ENCODE measurements at places on chromosomes 13 and 19.

DNA sequence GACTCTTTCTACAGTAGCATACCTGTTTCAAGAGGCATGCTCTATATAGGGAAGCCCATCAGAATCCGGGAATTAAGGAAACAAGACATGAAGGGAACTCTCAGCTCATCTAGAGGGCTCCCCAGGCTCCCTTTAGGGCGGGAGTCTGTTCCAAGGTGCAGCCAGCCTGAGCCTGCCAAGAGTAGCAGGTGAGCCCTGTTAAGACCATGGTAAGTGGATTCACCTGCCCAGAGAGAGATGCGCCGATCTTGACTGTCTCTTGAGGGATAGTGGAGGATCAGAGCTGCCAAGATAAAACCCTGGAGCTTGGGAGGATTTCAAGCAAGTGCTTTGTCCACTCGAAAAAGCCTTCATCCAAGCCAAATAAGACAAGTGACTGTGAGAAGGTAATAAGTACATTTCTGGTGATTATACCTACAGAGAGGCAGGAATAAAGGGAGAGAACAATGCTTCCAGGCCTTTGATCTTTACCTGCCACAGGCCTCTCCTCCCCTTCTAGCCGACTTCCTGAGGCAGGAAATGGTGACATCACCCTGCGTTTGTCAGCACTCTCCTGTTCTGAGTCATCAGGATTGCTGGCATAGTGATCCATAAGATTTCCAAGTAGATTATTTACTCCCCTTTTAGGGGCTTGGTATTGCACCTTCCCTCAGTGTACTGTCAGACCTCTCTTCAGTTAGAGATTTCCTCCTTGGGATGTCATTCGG, 31.5 kb downstream of the KLF5 start:
- no peak for DNase-seq

DNA sequence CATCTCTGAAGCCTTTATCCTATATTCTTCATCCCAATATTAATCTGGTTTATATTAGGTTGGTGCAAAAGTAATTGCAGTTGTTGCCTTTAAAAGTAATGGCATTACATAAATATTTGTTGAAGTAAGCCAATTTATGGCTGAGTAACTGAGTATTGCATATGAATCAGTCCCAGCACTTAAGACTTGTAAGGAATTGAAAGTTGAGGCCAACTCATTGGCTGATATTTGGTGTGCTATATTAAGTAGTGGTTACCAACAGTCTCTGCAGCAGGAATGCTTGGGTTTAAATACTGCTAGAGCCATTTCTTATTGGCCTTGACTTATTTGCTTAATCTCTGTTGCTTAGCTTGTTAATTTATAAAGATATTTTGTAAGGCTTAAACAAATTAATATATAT, 460.7 kb downstream of the GPC6 start:
- no peak for DNase-seq

GRCh38 chr13:83845106-83845505, 37.2 kb downstream of the SLITRK1 start:
- no peak for DNase-seq

DNA sequence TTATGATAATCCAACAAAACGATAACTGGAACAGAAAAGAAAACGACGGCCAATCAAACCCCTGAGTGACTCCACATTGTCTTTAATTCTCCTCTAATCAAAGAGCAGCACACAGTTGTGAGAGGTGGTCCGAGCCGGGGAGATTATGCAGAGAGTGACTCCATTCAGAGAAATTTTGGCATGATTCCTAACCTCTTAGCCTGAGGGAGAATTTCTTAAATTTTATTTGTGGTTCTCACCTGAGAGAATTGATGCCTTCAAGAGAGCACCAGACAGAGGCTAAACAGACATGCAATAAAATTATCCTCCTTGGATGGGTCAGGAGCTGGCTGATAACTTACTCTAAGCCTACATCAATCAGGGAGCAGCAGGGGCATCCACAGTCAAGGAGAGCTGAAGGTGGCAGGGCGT, 310.0 kb upstream of the KLF12 start:
- DNase-seq = no peak

- peak; percentile 13 for DNase-seq
These were observed 3.8 kb upstream of the ACTL9 start for GRCh38 chr19:8702350-8702749.

Data from activated T-cell treated with anti-CD3 and anti-CD28 coated beads for 48 hours (primary cell).